Motor neuron (in vitro differentiated cells): ENCODE measurements at places on chromosomes 2 and 18. TPM values are rescaled to one million over a fixed set of nuclear protein-coding genes. Genes with fewer than 3 reads are reported as not detected.

DNA sequence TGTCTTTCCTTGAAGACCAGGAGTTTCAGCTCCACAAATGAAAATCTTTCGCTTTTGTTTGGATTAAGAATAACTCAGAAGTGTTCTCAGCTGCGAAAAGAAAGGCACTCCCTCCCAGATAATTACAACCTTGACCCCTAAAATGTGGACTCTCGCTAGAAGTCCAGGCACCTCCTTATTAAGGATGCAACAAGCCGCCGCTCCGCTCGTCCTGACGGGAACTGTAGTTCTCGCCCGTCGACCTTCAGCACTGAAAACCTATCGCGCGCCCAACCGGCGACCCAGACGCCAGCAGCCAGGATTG is 559 bp downstream of the IMMT start:
- no peak for ATAC-seq

- ATAC-seq, result no peak
Observed at GRCh38 chr2:202432776-202433175, 56.6 kb downstream of the BMPR2 start.

CDH19 gene
- total RNA-seq, result 1.9 TPM in 1 of 2 replicates, not detected in the other

NXPH2 gene
- total RNA-seq, result 3.8 TPM in 2 replicates

GPBAR1 gene
- total RNA-seq, result 0.73 and 0.83 TPM in 2 replicates

ZNF532 gene
- total RNA-seq, result 57.6 and 65.0 TPM in 2 replicates

CYP27A1 gene
- 17.1 and 18.6 TPM in 2 replicates for total RNA-seq

- ATAC-seq, result no peak
Observed at GRCh38 chr2:65343386-65343785, 89.0 kb downstream of the SPRED2 start.

DNA sequence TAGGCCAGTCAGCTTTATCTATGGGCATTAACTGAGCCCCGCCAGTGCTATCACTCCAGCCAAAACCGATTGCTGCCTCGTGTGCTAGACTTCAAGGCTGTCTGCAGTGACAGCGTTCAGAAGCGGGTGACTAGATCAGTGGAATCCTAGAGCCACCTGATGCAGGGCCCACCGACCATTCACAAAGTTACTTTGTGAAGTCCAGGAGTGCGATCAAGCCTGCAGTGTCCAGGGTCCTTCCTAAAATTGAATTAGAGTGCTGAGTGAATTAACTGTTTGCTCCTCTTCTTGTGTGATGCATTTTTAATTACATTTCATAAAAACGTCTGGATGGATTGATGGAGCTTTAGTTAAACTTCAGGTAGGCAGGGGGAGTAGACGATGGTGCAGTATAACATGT is 13.9 kb downstream of the PCARE start:
- no peak for ATAC-seq

DNA sequence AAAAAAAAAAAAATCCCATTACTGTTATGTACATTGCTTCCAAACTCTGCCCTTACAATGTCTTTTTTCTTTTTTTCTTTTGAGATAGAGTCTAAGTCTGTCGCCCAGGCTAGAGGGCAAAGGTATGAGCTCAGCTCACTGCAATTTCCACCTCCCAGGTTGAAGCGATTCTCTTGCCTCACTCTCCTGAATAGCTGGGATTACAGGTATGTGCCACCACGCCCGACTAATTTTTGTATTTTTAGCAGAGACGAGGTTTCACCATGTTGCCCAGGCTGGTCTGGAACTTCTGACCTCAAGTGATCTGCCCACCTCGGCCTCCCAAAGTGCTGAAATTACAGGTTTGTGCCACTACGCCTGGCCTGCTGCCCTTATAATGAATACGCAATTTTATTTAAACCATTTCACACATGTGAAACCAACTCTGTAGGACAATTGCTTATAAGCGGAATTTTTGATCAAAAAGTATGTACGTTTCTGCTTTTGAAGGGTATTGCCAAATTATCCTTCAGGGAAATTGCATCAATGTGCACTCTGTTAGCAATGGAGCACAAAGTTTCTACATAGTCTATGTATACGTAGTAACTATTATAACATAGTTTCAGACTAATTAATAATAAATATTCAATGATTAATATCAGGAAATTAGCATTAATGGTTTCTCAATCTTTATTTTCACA is 55.7 kb upstream of the ACTR3 start:
- no peak for ATAC-seq

GRCh38 chr2:172131713-172132555 is 29.2 kb upstream of the DLX2 start:
- ATAC-seq, result no peak

- ATAC-seq, result peak; percentile 57
Observed at GRCh38 chr2:182110347-182110746, 124.7 kb downstream of the PPP1R1C start.

- no peak for ATAC-seq
Observed at GRCh38 chr2:63614448-63614968, 25.7 kb downstream of the MDH1 start.

DNA sequence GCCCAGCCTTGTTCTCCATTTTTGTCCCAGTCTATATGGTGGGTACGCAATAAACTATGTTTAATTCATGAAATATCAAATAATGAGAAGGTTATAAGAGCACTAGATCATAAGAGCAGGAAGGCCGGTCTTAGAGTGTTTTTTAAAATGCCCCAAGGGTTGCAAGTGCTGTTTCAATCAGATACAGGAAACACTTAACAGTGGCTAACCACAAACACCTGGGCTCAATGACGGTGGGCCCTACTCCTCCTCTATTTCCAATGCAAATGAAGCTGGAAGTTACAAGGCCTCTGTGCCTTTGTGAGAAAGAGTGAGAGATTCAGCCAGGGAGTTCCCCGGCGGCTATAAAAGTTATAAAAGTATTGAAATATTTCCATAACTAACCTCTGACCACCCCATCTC is 18.9 kb upstream of the WDR33 start:
- no peak for ATAC-seq

- ATAC-seq, result peak; percentile 53
Observed at GRCh38 chr2:165874445-165875039, 79.0 kb downstream of the TTC21B start.

- ATAC-seq, result no peak
Observed at GRCh38 chr2:209473930-209474419, 50.1 kb downstream of the MAP2 start.

IL36A gene
- total RNA-seq, result not detected in 2 replicates

TMEM198 gene
- total RNA-seq, result 15.3 and 16.2 TPM in 2 replicates

GRCh38 chr2:47211497-47212011 is 56.4 kb upstream of the STPG4 start:
- ATAC-seq, result no peak

GRCh38 chr2:85221067-85221691 is 88.0 kb downstream of the TCF7L1 start:
- ATAC-seq, result no peak

DNA sequence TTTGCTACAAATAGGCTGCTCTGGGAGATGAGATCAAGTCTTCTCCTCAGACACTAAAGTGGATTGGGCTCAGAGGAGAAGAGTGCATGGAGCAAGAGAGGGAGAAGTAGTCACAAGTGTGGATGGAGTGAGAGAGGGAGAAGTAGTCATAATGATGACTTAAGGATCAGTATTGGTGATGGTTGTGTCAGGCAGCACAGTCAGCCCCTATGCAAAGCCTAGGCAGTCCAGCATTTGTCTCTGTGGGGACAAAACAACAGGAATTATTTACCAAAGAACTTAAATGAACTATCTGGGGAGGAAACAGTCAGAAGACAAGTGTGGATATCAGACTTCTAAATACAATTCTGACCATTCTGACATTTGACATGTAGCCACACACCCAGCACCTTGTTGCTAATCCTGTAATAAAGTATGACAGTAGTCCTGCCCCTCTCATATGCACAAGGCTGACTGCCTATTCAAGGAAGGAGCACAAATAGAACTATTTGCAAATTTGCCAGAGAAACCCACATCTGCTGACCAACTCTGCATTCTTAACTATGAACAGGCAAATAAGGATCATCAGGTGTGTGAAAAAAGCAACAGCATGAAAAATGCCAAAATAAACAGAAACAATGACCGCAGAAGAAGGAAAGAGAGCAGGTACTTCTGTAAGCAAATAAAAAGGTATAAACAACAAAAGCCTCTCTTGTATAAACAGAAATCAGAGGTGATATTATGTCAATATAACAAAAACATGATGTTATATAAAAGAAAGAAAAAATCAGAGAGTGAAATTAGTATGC is 1597.9 kb upstream of the ACVR2A start:
- peak; percentile 87 for ATAC-seq

- ATAC-seq, result no peak
Observed at GRCh38 chr2:33094303-33094702, 147.6 kb downstream of the LTBP1 start.

GRCh38 chr2:9167718-9168657 is 38.6 kb upstream of the ASAP2 start:
- peak; percentile 59 for ATAC-seq

DNA sequence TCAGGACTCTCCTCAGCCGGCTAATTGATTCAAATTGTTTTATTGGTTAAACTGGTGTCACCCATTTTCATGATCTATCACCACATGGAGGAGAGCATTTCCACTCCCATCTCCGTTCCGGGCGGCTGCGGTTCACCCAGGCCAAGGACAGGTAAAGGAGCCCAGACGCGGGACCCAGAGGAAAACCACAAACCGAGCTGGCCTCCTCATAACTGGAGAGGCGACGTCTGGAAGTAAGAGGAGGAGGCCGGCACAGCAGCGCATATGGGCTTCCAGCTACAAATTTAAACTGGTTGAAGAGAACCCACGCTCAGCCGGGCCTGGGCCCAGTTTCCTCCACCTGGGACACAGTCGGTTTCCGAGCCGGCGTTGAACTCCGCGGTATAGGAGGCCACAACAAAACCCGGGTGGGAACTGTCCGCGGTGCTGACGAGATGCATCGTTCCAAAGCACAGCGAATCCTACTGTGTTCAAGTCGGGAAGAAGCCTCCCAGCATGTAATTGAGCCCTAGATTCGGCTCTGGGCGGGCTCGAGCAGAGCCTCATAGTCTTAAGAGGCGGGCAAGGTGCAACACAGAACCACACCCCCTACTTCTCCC is 3.0 kb upstream of the SKOR2 start:
- peak; percentile 49 for ATAC-seq

VSNL1 gene
- 0.27 and 0.93 TPM in 2 replicates for total RNA-seq

- no peak for ATAC-seq
Observed at GRCh38 chr18:80168346-80168745, 59.3 kb downstream of the ADNP2 start.

LYG1 gene
- total RNA-seq, result 0.90 TPM in 1 of 2 replicates, not detected in the other

DNA sequence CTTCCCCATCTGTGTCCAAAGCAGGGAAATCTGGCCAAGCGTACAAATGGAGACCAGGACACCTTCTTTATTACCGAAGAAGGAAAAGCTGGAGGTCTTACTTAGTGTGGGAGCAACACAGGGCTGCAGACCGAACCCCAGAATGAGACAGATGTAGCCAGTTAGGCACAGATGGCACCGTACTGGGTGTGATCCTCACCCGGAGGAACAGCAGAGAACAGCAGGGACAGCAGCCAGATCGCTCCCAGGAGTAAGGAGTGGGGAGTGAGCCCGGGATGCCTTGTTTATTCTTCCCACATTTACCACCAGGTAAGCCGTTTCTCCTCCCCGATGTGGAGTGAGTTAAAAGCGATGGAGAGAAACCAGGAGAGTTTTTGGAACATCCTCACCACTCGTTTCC is 150.7 kb upstream of the SPRED2 start:
- no peak for ATAC-seq

CTAGE1 gene
- 0.04 and 0.05 TPM in 2 replicates for total RNA-seq

RFTN2 gene
- total RNA-seq, result 1.7 and 2.7 TPM in 2 replicates

DNA sequence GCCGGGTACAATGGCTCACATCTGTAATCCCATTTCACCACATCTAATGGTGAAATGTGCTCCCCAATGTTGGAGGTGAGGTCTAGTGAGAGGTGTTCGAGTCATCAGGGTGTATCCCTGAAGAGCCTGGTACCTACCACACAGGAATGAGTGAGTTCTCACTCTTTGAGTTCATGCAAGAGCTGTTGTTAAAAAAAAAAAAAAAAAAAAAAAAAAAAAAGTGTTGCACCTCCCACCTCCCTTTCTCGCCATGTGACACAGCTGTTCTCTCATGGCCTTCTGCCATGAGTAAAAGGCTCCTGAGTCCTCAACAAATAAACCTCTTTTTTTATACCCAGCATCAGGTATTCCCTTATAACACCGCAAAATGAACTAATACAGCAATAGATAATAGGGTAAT is 106.3 kb downstream of the C2orf74 start:
- ATAC-seq, result no peak

- peak; percentile 47 for ATAC-seq
Observed at GRCh38 chr2:85470850-85471800, 52.6 kb downstream of the SH2D6 start.

DNA sequence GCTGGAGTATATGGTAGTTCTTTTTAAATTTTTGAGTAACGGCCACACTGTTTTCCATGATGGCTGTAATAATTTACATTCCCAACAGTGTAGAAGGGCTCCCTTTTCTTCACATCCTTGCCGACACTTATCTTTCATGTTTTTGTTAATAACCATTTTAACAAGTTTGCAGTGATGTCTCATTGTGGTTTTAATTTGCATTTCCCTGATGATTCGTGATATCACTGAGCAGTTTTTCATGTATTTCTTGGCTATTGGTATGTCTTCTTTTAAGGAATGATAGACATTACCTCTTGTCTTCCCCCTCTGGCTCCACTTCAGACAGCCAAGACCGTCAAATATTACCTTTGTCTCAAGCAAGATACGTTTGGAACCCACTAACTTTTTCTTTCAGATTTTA is 371.1 kb upstream of the NRP2 start:
- no peak for ATAC-seq

DNA sequence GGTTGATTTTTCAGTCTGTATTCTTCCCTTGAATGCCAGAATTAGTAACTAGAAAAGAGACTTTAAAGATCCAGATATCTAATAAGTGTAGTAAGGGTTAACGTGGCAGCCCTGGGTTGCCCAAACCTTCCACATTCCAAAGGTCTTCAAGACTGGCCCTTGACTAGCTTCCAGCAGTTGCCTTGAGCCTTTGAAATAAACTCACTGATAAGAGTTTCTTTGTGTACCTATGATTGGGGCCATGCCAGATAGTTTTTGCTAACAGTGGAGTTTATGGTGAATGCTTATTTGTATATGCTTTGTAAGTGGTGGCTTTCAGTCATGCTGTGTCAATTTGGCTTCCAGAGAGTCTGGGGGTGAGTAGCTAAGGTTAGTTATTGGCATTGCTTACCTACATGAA is 722.3 kb downstream of the RNF144A start:
- ATAC-seq, result no peak

DNA sequence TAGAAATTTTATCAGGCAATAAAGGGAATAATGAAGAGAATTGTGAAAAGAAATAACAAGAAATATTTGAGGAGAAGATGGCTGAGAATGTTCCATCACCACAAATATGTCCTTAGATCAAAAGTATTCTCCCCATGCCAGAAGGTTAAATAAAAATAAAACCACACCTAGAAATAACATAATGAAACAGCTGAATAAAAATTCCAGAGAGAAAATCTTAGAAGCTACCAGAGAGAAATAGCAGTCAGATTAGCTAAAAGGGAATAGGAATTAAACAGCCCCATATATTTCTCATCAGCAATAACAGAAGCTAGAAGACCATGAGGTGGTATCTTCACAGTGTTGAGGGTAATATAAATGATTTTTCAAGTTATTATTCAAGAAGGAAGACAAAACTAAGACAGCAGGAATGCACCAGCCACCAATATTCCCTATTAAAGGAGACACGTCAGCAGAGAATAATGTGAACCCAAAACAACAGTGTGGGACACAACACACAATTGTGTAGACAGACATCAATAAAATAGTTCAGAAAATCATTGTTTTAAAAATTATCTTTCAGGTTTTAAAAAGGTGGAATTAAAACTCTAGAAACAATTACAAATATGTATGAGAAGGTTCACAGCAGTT is 82.0 kb upstream of the NEDD4L start:
- ATAC-seq, result no peak

- ATAC-seq, result no peak
Observed at GRCh38 chr18:26417190-26417589, 131.2 kb downstream of the KCTD1 start.

- no peak for ATAC-seq
Observed at GRCh38 chr2:146879882-146880281, 964.9 kb upstream of the ACVR2A start.
